Stimulated activated CD4-positive, alpha-beta T cell treated with anti-CD3 and anti-CD28 coated beads, Interleukin-12 subunit alpha, Interleukin-12 subunit beta, amount 100 ng/mL, for 48 hours (primary cell): ENCODE measurements at places on chromosomes 7 and 10.

- no peak for DNase-seq
Observed at GRCh38 chr7:27677912-27678612, 15.4 kb upstream of the HIBADH start.

DNA sequence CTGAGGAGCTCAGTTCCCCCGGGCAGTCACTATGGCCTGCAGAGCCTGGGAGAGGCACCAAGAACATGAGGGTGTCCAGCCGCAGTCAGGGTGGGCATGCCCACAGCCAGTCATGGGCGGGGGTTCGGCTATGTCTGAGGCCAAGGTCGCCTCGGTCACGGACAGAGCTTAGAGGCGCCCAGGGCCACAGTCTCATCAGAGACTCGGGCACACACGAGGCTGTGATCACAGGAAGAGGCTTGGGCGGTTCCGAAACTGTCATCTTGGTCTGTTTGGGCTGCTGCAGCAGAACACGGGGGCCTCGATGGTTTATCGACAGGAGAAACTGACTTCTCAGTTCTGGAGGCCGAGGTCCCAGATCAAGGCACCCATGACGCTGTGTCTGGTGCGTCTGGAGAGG, 9.7 kb downstream of the ADGRA1 start:
- DNase-seq, result no peak

GRCh38 chr7:105097619-105098018, 83.6 kb downstream of the KMT2E start:
- no peak for DNase-seq

- DNase-seq, result no peak
Observed at GRCh38 chr7:44264221-44264931, 61.0 kb downstream of the CAMK2B start.

DNA sequence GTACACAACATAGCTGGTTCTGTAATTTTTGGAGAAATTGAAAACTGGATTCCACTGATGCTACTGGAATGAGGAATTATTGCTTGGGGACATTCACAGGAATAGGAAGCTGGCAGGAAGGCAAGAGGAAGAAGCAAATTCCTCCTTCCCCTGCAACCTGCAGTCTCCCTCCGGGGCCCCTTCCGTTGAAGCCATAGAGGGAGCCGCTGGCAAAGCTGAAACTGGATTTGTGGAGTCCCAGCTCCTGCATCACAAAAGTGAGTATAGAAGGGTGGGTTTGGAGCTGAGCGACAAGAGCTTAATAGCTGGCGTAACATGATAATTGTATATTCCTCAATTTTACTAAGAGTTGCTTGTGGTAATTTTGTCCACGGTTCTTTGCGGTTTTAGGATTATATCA, 190.8 kb downstream of the ADRA2A start:
- DNase-seq, result no peak

DNA sequence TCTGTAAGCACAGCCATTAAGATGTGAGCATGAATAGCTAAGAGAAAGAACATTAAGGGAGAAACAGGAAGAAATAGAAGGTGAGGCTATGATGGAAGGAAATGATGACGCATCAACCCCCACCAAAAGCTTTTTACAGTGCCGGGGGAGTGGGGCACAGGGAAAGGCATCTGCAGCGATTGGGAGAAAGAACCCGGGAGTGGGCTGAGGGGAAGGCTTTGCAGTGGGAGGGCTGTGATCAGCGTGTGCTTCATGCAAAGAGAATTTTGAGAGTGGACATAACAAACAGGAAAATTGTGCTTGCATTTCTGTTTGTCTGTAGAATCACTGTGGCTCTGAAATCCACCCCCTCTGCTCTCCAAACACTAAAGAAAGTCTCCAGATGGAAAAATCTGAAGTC, 250.8 kb downstream of the KCNMA1 start:
- no peak for DNase-seq

GRCh38 chr10:110524859-110525232, 27.1 kb downstream of the DUSP5 start:
- no peak for DNase-seq

DNA sequence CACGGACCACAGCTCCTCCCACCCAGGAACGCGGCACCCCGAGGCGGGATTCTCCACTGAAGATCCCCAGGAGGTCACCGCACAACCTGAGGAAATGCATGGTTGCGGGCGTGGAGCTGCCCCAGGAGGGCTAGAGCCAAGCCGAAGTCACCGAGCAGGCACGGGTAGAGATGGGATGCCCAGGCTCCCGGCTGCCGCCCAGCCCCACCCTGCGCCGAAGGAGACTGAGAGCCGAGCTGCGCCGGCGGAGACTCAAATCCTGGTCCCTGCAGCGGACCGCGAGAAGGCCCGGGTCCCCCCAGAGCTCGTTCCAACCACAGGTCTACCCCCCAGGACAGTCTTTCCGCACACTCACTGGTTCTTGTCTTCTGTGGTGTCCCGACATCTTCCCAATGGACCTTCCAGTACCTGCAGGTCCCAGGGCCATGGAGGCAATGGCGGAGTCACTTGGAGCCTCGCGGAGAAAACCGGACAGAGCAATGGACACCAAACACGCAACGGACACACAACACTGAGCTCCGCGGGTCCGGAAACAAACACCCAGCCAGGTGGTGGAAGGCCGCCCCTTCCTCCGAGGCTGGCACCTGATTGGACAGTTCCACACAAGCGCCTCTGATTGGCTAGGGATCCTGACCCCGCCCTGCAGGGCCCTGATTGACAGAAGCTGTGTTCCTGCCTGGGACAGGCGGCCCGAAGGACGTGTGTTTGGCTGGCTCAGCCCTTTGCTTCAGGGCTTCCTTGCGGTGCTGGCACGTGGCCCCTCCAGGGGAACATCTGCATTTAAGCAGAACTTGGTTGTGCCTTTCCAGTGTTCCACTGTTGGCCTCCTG, 331.9 kb upstream of the NUPR2 start:
- DNase-seq, result no peak

GRCh38 chr10:103834436-103835095, 20.8 kb downstream of the SH3PXD2A start:
- no peak for DNase-seq
